Thymus (tissue), 14 donors: ENCODE measurements at places on chromosomes 11 and 22. TPM values are rescaled to one million over a fixed set of nuclear protein-coding genes. Genes with fewer than 3 reads are reported as not detected.

- DNase-seq = no peak
These were observed 1.3 kb downstream of the CARS1 start for GRCh38 chr11:3055891-3056290.

GRCh38 chr22:30444632-30445437 lies 19.3 kb downstream of the MTFP1 start:
- DNase-seq = no peak

- DNase-seq = no peak
These were observed 58.5 kb downstream of the CCDC34 start for GRCh38 chr11:27304514-27304913.

DNA sequence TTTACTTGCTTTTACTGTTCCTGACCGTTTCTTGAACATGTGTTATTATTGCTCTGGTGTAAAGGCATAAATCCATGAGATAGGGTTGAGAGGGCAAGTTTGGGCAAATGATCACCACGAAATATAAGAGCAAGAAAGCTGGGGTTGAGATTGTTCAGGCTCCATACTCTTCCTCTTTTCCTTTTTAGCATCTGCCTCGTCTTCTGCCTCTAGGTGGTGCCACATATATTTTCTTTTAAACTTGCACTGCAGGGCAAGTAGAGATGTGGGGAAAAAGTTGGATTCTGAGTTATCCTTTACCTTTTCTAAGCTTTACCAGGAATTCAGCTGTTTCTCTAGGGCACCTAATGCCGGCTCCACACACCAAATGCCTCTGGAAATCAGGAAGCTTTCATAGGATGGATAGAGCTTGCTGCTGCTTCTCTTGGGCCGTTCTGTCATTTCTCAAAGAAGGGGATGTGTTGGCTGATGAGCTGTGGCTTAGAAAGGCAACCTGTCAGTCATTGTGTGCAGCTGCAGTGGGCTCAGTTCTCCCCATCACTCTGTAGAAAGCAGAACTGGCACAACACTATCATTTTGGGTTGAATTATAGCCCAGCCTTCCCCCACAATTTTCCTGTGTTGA lies 98.2 kb downstream of the LDLRAD3 start:
- no peak for DNase-seq

- DNase-seq = no peak
These were observed 2.7 kb downstream of the NLRP6 start for GRCh38 chr11:280706-281485.

- no peak for DNase-seq
These were observed 2.8 kb upstream of the BARX2 start for GRCh38 chr11:129372609-129373488.

DNA sequence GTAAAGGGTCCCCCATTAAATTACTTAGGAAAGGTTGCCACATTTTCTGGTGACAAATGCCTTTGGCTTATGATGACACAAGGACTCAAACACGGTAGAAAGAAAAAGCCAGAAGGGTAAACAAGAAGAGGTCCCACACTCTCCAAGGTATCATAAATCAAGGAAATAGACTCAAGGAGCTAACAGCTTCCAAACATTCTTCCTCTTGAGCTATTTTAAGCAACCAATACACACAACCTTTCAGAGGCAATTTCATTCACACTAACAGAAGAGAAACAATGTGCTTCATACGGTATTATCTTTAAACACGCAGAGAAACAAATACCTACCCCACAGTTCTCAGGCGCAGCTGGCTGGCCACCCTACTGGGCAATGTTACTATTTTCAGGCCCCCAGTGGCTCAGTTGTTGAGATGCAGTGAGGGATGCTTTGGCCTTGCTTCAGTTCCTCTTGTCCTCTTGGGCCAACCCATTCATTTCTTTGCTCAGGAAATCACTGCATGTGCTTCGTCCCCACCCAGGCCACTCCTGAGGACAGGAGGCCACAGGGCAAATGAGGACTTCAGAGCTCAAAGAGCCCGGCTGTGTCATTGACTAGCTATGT lies 15.8 kb downstream of the ABTB2 start:
- DNase-seq = no peak

DNA sequence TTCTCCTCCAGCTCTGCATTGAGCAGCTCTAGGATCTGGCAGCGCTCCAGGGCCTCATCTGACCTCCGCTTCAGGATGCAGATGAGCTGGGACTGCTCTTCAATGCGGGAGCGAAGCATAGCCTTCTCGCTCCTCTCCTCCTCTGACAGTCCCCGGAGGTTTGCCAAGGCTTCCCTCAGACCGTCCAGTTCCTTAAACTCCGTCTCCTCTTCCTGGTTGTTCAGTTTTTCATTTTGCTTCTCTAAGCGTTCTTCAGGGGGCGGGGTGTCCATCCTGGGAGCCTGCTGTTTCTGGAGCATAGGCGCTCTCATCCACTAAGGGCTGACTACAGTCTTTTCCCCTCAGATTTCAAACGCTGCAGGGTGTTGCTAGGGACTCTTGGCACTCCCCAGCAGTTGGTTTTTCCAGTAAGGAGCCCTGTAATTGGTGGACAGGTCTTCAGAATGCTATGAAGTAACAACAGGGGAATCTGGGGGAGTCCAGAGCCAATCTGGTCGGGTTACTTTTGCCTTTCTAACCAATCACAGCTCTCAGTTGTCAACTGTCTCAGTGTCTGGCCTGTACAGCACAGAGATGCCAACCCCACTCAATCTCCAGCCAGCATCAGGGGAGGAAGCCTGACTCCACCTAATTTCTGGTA lies at the start of gene CCDC89:
CCDC89 (minus strand) TSS at position 376 of the 640 bp plus-strand sequence; CDS start at position 311, 65 bp downstream.
- DNase-seq = no peak

DNA sequence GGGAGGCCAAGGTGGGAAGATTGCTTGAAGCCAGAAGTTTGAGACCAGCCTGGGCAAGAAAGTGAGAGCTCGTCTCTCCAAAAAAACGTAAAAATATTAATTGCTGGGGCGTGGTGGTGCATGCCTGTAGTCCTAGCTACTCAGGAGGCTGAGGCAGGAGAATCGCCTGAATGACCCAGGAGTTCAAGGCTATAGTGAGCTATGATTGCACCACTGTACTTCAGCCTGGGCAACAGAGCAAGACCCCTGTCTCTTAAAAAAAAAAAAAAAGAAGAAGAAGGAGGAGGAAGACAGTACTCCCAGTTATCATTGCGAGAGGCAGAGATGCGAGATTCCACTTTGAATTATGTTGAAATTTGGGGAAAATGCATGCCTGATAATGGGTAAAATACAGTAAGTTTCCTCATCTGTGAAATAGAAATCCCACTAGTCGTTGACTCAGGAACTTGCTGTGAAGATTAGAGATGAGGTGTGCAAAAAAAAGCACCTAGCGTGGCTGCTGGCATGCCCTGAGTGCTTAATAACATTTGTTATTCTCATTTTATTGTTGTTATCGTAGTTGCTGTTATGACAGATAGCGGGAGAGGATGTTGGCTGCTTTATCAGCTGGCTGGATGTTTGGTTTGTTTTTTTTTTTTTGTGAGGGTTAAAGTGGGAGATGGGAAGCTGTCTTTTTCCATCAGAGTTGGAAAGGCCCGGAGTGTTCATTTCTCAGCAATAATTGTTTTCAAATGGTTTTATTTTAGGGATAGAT lies 33.4 kb downstream of the BCR start:
- no peak for DNase-seq

DNA sequence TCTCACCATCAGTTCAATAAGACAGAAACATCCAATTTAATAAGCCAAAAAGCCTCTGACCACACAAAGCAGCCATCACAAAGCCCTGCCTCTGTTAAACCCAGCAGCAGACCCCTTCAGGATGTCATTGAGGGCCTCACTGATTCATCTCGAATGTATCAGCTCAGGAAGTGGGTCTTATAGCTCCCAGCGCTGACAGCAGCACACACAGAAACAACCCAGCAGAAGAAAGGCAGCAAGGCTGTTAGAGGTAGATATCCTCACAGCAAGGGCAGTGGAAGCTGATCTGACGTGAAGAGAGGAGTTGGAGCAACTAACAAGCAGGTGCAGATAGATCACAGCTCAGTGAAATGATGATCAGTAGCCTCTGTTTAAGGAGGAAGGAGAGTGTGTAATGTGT lies 86.2 kb upstream of the NCAM1 start:
- DNase-seq = no peak

GRCh38 chr11:44865866-44866272 lies 84.8 kb downstream of the TP53I11 start:
- DNase-seq = no peak

DNA sequence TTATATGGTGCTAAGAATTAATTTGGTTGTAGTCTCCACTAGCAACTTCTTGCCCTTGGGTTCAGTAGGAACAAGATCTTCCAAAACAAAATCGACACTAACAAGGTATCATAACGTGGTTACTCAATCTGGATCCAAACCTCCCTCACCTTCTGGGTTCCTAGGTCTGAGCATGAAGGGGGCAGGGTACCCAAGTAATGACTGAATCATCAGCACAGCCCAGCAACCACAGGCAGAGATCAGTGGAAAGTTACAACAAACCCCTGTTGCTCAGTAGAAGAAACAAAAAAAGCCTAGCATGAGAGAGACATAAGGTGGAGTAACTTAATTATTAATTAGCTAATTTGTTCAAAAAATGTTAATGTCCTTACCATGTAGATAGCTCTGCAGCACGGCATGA lies 221.4 kb downstream of the BLID start:
- DNase-seq = no peak

GRCh38 chr11:27234961-27235360 lies 128.1 kb downstream of the CCDC34 start:
- no peak for DNase-seq

DNA sequence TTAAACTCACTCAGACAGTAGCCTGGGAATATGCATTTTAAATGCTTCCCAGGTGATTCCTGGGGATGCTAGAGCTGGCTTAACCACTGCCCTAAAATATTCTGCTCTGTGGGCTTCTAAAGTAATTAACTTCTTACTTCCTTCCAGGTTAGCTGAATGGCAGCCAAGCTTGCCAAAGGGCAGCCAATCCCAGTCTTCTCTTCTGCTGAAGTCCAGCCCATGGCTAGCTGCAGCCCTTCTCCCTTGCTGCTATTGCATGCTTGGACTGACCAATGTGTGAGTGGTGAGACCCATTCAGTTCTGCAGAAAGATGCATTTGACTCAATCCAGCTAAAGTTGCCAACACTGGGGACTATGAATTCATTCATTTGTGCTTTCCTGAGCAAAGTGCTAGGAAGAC lies 411.9 kb downstream of the SOX6 start:
- DNase-seq = no peak

DNA sequence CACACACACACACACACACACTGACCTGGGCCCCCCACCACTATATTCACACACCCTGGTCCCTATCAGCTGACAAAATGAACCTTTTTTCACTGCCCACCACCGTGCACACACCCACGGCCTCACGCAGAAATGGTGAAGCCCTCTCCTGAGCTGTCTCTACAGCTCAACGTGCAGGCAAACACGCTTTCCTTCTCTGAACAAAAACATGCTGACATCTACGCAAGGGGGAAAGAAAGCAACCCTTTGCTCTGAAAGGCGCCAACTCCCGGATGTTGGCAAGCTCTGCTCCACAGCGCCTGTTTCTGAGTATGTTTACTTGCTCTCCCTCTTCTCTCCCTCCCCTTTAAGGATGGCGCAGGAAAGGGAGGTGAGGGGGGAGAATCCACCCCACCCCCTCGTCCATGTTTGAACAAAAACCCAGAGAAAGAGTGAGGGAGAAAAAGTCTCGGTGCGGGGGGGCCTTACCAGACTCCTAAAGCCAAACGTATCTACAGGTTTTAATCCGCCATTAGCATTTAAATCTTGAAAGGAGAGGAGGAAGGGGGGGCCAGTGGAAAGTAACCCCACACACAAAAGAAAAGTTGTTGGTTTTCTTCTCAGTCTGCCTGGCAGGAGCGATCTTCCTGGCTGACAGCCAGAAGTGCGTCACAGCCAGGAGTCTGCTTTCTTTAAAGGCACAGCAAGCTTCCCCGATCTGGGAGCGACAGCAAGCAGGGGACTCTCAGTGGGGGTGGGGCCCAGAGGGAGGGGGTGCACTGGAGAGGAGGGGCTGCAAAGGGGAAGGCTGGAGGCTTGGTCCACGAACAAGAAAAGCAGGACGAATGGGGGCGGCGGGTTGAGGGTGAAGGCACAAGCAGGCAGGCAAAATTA lies 39.6 kb downstream of the NUMA1 start:
- DNase-seq = peak; percentile 73

DNA sequence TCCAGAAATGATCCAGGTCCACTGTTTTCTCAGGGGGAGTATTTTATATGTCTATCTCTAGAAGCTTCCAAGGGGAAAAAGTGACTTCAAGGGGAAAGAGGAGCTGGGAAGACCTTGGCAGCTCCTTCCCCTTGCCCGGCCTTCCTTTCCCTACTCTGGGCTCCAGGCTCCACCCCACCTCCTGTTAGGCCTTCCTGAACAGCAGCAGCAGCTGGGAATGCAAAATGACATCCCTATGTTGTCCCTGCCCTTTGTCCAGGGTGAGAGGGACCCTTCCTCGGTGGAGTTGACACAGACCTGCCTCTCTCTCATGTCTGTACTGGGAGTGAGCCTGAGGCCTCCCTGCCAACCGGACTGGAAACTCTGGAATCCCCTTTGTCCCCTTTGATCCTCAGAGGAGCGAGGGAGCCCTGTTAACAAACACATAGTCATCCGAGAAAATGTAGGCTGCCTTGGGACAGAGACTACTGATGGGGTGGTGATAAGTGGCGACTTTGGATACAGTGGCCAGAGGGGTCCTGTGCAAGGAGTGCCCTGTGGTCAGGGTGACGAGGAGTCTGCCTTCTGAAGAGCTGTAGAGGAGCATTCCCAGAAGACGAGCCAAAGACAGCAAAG lies 9.0 kb upstream of the MALAT1 start:
- DNase-seq = no peak

GRCh38 chr22:36375071-36375980 lies 12.4 kb downstream of the MYH9 start:
- DNase-seq = no peak

- no peak for DNase-seq
These were observed 11.6 kb downstream of the CPSF7 start for GRCh38 chr11:61418136-61418535.

- DNase-seq = no peak
These were observed 1.1 kb upstream of the NOL12 start for GRCh38 chr22:37684803-37685615.

- DNase-seq = no peak
These were observed 383.4 kb upstream of the LARGE1 start for GRCh38 chr22:34303656-34304055.

GRCh38 chr11:90178751-90179150 lies 44.1 kb downstream of the CHORDC1 start:
- no peak for DNase-seq

- DNase-seq = no peak
These were observed 224.6 kb upstream of the PLET1 start for GRCh38 chr11:112485280-112485679.

Gene FOLR2
- total RNA-seq = 27.8 TPM

Gene SUSD2
- total RNA-seq = 0.33 TPM

Gene POU2AF2
- 1.0 TPM for total RNA-seq

Gene SCT
- 0.19 TPM for total RNA-seq

Gene RAG2
- 195 TPM for total RNA-seq

Gene CCDC87
- 0.14 TPM for total RNA-seq

Gene MTFP1
- 23.9 TPM for total RNA-seq

Gene CASP5
- total RNA-seq = 0.33 TPM

Gene TBX1
- 0.05 TPM for total RNA-seq

Gene LRRC4C
- total RNA-seq = 1.6 TPM

Gene TUB
- total RNA-seq = 2.5 TPM

Gene PAMR1
- total RNA-seq = 5.6 TPM

Gene CRYBB2
- not detected for total RNA-seq

Gene PPFIBP2
- 6.0 TPM for total RNA-seq

Gene TTC28
- total RNA-seq = 5.5 TPM

Gene MYBPC3
- total RNA-seq = 0.09 TPM
